ENCODE measurements at places on chromosomes 2 and 18.
A peak's percentile ranks its signal among the peaks of the same experiment; 100 is the strongest.

- DNase-seq = no peak
- H3K27ac ChIP-seq = no peak overlapping the region
- no peaks in the 10 kb centered on the region for H3K36me3 ChIP-seq
- H3K4me1 ChIP-seq = no peaks in the 10 kb centered on the region
- H3K4me3 ChIP-seq = no peak overlapping the region
Measured at GRCh38 chr18:26121476-26121875, 12.2 kb upstream of the PSMA8 start.

DNA sequence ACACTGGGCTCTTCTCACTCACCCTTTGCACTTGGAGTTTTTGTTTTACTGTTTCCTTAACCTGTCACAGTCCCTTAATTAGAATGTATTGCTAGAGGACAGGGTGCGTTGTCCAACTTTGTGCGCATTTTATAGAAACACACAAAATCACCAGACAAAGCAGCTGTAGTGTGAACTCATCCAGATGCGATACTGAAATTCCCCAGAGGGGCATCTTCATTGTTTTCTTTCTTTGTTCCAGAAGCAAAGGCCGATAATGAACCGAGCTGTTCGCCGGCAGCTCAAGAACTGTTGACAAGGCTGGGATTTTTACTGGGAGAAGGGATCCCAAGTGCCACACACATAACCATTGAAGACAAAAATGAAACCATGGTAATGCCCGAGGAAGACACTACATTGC is 137.6 kb downstream of the WDSUB1 start:
- peaks cover 24% of the 10 kb centered on the region for H3K4me1 ChIP-seq
- no peak overlapping the region for H3K4me3 ChIP-seq
- peaks cover 1% of the 10 kb centered on the region for H3K36me3 ChIP-seq
- no peaks in the 10 kb centered on the region for H3K27me3 ChIP-seq
- no peak overlapping the region for H3K27ac ChIP-seq

GRCh38 chr2:166314022-166314759 is 61.6 kb downstream of the SCN9A start:
- no peak overlapping the region for H3K4me3 ChIP-seq
- no peaks in the 10 kb centered on the region for H3K36me3 ChIP-seq
- no peak for DNase-seq
- no peaks in the 10 kb centered on the region for H3K4me1 ChIP-seq

GRCh38 chr18:62612776-62613175 is 90.0 kb downstream of the ZCCHC2 start:
- no peaks in the 10 kb centered on the region for H3K27me3 ChIP-seq
- H3K27ac ChIP-seq = no peak overlapping the region
- no peak overlapping the region for H3K4me3 ChIP-seq
- no peaks in the 10 kb centered on the region for H3K4me1 ChIP-seq
- H3K36me3 ChIP-seq = no peaks in the 10 kb centered on the region

- no peaks in the 10 kb centered on the region for H3K27me3 ChIP-seq
- H3K36me3 ChIP-seq = no peaks in the 10 kb centered on the region
- no peak for DNase-seq
- H3K4me1 ChIP-seq = no peaks in the 10 kb centered on the region
- no peak overlapping the region for H3K27ac ChIP-seq
Measured at GRCh38 chr18:63329431-63330145, 10.0 kb upstream of the BCL2 start.

- no peaks in the 10 kb centered on the region for H3K27me3 ChIP-seq
- H3K4me1 ChIP-seq = peaks cover 8% of the 10 kb centered on the region
- no peaks in the 10 kb centered on the region for H3K36me3 ChIP-seq
Measured at GRCh38 chr2:202237787-202238233, 587 bp downstream of the SUMO1 start.

- H3K27ac ChIP-seq = no peak overlapping the region
- no peak for DNase-seq
- H3K27me3 ChIP-seq = no peaks in the 10 kb centered on the region
- no peak overlapping the region for H3K4me3 ChIP-seq
- H3K36me3 ChIP-seq = no peaks in the 10 kb centered on the region
Measured at GRCh38 chr2:181614874-181615638, 41.8 kb downstream of the CERKL start.

- peaks cover 57% of the 10 kb centered on the region for H3K4me1 ChIP-seq
- peak overlapping the region; percentile 67 for H3K4me3 ChIP-seq
- H3K27ac ChIP-seq = peak overlapping the region; percentile 81
- DNase-seq = no peak
Measured at GRCh38 chr2:205681401-205682238, 681 bp upstream of the NRP2 start.

GRCh38 chr18:40019797-40020392 is 1935.1 kb upstream of the PIK3C3 start:
- no peak for DNase-seq
- no peak overlapping the region for H3K4me3 ChIP-seq
- H3K27ac ChIP-seq = no peak overlapping the region
- no peaks in the 10 kb centered on the region for H3K4me1 ChIP-seq

- peaks cover 12% of the 10 kb centered on the region for H3K4me1 ChIP-seq
- no peak for DNase-seq
- no peaks in the 10 kb centered on the region for H3K27me3 ChIP-seq
- no peaks in the 10 kb centered on the region for H3K36me3 ChIP-seq
- H3K27ac ChIP-seq = no peak overlapping the region
- H3K4me3 ChIP-seq = no peak overlapping the region
Measured at GRCh38 chr2:197368412-197368811, 57.8 kb upstream of the ANKRD44 start.

DNA sequence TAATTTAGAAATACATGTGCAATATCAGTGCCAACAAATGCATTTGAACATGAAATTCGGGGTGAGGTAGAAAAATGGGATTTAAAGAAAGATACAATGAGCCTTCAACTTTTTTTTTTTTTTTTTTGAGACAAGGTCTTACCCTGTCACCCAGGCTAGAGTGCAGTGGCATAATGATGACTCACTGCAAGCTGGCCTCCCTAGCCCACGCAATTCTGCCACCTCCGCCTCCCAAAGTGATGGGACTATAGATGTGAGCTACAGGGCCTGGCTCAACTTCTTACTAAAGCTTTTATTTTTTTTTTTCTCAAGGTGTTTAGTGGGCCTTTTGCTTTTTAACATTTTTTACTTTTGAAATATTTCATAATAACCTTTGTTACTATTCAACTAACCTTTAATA is 365.6 kb downstream of the LRRTM4 start:
- H3K4me1 ChIP-seq = no peaks in the 10 kb centered on the region
- H3K36me3 ChIP-seq = no peaks in the 10 kb centered on the region
- no peaks in the 10 kb centered on the region for H3K27me3 ChIP-seq
- H3K27ac ChIP-seq = no peak overlapping the region

- H3K36me3 ChIP-seq = no peaks in the 10 kb centered on the region
- H3K4me1 ChIP-seq = no peaks in the 10 kb centered on the region
- DNase-seq = no peak
- no peak overlapping the region for H3K4me3 ChIP-seq
Measured at GRCh38 chr18:21085579-21086166, 25.9 kb downstream of the ROCK1 start.

DNA sequence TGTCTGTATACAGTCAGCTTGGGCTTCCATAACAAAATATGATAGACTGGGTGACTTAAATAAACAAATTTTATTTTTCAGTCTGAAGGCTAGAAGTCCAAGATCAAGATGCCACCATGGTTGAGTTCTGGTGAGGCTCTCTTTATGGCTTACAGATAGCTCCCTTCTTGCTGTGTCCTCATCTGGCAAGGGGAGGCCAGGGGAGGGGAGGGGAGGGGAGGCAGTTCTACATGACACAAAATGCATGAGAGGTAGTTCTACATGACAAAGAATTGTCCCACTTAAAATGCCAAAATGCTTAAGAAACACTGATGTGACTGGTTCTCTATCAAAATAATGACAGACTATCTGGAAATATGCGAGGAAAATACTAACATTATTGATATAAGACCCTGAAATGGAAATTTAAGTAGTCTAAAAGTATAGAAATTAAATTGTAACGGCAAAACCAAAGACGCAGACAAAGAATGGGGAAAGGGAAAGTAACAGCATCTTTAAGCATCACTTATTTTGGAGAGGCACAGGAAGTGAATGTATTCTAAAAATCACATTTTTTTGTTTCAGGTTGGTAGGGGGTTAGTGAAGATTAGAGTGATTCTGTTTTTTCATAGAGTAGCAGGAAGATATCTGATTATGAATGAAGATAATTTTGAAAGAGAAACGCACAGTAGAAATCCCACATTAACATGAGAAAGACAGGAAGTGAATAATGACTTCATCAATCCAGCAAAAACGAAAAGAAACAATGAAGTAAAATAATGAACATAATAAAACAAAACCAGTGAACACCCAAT is 131.4 kb downstream of the STRN start:
- no peak for DNase-seq
- no peaks in the 10 kb centered on the region for H3K36me3 ChIP-seq
- no peaks in the 10 kb centered on the region for H3K27me3 ChIP-seq
- H3K27ac ChIP-seq = no peak overlapping the region
- H3K4me3 ChIP-seq = no peak overlapping the region

DNA sequence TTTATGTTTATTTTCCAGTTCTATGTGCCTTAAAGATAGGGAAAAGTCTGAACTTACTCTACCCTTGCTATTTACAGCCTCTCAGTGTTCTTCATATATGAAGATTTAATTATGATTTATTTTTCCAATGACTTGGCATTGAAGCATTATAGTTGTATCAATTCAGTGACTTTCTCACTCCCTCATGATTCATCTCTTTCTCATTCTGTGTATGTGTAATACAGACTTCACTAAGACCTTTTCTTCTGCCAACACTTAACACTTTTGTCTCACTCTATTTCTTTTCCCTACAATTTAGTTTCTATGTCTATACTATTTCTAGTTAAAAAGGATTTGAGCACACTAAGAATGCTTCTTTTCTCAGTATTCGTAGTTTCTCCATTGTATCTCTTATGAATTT is 1470.3 kb upstream of the ACVR2A start:
- no peaks in the 10 kb centered on the region for H3K36me3 ChIP-seq
- H3K4me3 ChIP-seq = no peak overlapping the region
- H3K4me1 ChIP-seq = no peaks in the 10 kb centered on the region
- no peak for DNase-seq
- no peaks in the 10 kb centered on the region for H3K27me3 ChIP-seq

DNA sequence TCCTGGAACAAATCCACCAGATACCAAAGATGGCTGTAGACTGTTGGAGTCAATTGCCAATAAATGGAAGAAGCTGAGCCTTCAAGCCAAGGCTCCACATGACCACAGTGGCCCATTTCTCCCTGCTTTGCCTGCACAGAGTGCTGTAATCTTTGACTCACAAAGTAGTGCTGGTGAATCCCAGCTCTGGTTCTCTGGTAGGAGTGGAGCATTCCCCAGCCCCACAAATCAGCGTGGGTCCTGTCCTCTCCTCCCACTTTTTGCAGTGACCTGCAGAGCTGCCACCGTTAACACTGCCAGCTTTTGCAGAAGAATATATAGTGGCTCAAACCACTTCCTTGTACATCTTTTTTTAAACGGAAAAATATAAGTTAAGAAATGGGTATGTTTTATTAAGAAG is 93.9 kb downstream of the MGAT5 start:
- no peaks in the 10 kb centered on the region for H3K36me3 ChIP-seq
- no peaks in the 10 kb centered on the region for H3K27me3 ChIP-seq
- no peaks in the 10 kb centered on the region for H3K4me1 ChIP-seq
- no peak for DNase-seq

GRCh38 chr2:153308466-153308865 is 170.1 kb downstream of the RPRM start:
- no peaks in the 10 kb centered on the region for H3K4me1 ChIP-seq
- no peak for DNase-seq
- H3K36me3 ChIP-seq = no peaks in the 10 kb centered on the region
- no peak overlapping the region for H3K27ac ChIP-seq
- H3K27me3 ChIP-seq = no peaks in the 10 kb centered on the region
- no peak overlapping the region for H3K4me3 ChIP-seq

GRCh38 chr2:29219374-29219773 is 104.2 kb downstream of the CLIP4 start:
- no peak overlapping the region for H3K27ac ChIP-seq
- H3K36me3 ChIP-seq = no peaks in the 10 kb centered on the region
- H3K4me1 ChIP-seq = no peaks in the 10 kb centered on the region
- H3K4me3 ChIP-seq = no peak overlapping the region
- DNase-seq = no peak

DNA sequence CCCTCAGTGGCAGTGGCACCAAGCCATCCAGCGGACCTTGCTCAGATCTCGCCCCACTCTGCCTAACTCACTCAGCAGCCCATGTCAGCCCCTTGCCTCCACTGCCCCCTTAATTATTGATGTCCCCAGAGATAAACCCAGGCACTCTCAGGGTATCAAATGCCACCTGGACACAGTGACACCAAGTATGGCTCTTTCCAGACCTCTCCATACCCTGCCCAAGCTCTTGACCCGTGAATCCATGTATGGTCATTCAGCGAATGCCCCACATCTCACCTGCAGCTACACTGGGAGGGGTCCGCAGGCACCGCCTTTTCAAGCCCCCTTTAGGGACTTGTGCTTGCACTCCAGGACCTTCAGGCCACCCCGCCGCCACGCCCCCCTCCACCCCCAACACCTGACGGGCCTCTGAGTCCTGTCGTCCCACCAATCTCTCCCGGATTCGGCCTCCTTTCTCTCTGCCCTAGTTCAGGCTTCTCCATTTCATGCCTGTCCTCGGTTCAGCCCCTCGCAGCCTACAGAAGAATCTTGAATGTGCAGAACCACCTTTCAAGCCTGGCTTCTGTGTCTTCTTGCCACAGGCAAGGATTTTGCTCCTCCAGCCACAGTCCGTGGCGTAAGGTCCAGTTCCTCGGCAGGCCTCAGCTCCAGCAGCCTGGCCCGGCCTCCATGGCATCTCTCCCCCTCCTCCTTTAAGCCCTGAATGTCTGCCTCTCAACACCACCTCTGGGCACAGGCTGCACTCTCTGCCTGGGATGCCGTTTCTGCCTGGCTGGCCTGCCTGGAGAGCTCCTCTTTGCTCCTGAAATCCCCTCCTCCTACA is 54.1 kb upstream of the ODC1 start:
- H3K27me3 ChIP-seq = no peaks in the 10 kb centered on the region
- 0 out of 2 replicates have a peak, but pooled peaks cover 9% of the 10 kb centered on the region for H3K4me1 ChIP-seq
- no peak overlapping the region for H3K4me3 ChIP-seq
- no peaks in the 10 kb centered on the region for H3K36me3 ChIP-seq
- no peak for DNase-seq

DNA sequence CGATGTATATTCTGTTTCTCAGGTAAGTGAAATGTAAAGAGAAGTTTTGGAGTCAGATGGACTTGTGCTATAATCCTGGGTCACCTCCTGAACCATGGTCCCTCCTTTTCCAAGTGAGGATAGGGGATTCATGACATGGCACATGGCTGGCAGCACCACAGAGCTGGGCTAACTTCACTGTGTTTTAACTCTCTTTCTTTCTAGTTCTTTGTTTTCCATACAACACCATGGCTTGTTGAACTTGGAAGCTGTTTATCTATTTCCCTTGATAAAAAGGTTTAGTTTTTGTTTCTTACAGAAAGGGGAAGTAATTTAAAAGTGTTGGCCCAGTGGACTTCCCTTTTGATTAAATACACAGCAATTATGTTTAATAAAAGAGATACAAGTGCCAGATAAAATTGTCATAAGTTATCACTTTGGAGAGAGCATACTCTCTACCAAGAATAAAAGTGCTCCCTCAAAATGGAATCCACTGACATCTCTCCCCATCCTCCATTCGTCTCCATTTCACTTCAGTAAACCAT is 90.4 kb downstream of the PLCL1 start:
- no peaks in the 10 kb centered on the region for H3K27me3 ChIP-seq
- DNase-seq = no peak
- no peaks in the 10 kb centered on the region for H3K4me1 ChIP-seq
- H3K36me3 ChIP-seq = no peaks in the 10 kb centered on the region
- H3K27ac ChIP-seq = no peak overlapping the region

GRCh38 chr2:221353201-221353600 is 218.9 kb downstream of the EPHA4 start:
- H3K36me3 ChIP-seq = no peaks in the 10 kb centered on the region
- H3K4me1 ChIP-seq = no peaks in the 10 kb centered on the region
- H3K27me3 ChIP-seq = no peaks in the 10 kb centered on the region
- no peak for DNase-seq
- no peak overlapping the region for H3K4me3 ChIP-seq

GRCh38 chr2:235876099-235876679 is 292.0 kb downstream of the GBX2 start:
- no peaks in the 10 kb centered on the region for H3K27me3 ChIP-seq
- H3K27ac ChIP-seq = no peak overlapping the region
- no peak for DNase-seq
- no peak overlapping the region for H3K4me3 ChIP-seq
